ENCODE measurements at places on chromosomes 4 and X.

GRCh38 chr4:138090150-138090917 is 151.8 kb downstream of the SLC7A11 start:
- no peak for DNase-seq

DNA sequence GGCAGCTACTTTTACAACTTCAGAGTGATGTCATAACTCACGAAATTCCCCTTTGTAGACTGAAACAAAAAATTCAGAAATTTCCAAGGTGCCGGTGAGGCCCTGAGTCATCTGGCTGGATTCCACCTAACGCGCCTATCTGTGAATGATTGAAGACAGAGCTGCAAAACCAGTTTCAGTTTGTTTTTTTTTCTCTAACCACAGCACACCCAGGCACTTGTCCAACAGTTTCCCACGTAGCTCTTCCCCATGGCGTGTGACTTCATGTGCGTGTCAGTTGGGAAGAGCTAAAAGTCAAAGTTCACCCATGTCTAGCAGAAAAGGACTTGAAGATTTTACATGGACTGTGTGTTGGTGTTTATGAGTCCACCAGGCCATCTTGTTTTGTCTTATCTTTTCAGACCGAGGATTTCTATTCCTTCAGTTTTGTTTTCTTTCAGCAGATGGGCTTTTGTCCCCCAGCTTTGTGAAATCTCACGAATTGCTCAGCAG is 16.4 kb downstream of the TCEANC start:
- no peak for DNase-seq

DNA sequence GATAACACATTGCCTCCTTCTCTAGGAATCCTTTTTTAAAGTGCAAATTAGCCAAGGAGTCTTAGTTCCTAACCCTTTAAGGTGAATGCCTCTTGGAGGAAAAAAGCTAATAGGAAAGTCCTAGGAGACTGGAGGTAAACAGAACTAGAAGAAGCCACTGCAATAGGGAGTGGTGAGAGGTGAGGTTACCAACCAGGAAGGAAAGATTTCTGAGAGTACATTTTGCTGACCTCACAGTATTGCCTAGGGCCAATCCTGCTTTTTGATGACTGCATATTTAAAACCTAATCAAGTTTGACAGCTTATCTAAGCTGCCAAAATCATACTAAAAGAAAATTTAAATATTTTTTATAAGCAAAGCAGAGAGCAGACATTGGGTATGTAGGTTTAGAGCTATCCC is 7.3 kb upstream of the CUL4B start:
- no peak for DNase-seq

- no peak for DNase-seq
These were observed 62.4 kb downstream of the ARHGAP10 start for GRCh38 chr4:147794314-147794680.

DNA sequence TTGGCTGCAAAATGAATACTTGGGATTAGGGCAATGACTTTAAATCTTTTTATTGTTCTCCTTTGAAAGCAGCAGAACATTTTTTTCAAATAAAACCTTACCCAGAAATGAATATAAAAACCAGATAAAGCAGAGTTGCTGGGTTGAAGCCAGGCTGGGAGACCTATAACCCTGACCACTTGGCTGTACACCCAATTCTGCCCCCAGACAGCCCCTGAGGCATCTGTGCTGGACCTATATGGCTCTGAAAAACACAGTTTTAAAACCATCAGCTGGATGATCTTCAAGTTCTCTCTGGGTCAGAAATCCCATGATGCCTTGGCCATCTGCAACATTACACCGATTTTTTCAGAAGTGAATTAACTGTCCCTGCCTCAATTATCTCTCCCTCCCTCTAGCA is 23.7 kb upstream of the GLRA2 start:
- DNase-seq, result no peak

All from naive thymus-derived CD8-positive, alpha-beta T cell (primary cell).